Fibroblast of the aortic adventitia (primary cell): ENCODE measurements at places on chromosomes 6 and 20. TPM values are rescaled to one million over a fixed set of nuclear protein-coding genes. Genes with fewer than 3 reads are reported as not detected.

BTNL2 gene
- not detected in 2 replicates for total RNA-seq

OXT gene
- total RNA-seq = not detected in 2 replicates

ZSCAN31 gene
- 13.9 and 31.2 TPM in 2 replicates for total RNA-seq

PSORS1C2 gene
- not detected in 2 replicates for total RNA-seq

ACTL10 gene
- 2.2 and 2.5 TPM in 2 replicates for total RNA-seq

LAMA2 gene
- total RNA-seq = 99.1 and 103 TPM in 2 replicates

CSNK2B gene
- 134 and 214 TPM in 2 replicates for total RNA-seq

CD40 gene
- 0.45 and 1.5 TPM in 2 replicates for total RNA-seq

GJA10 gene
- not detected in 2 replicates for total RNA-seq

TAGAP gene
- total RNA-seq = not detected in 2 replicates

RANBP9 gene
- total RNA-seq = 21.1 and 35.5 TPM in 2 replicates

RNF39 gene
- not detected in 2 replicates for total RNA-seq

WRNIP1 gene
- total RNA-seq = 25.8 and 29.4 TPM in 2 replicates
